ENCODE measurements at places on chromosomes 16 and 17.

GRCh38 chr16:554640-555365, 5.4 kb upstream of the PRR35 start:
- DNase-seq: peak; percentile 21

- no peak for DNase-seq
Measured at GRCh38 chr17:10311131-10311530, 61.7 kb downstream of the MYH13 start.

- DNase-seq: no peak
Measured at GRCh38 chr17:19372866-19373504, 5.3 kb upstream of the MAPK7 start.

- no peak for DNase-seq
Measured at GRCh38 chr17:77828749-77829539, 129.6 kb upstream of the TNRC6C start.

GRCh38 chr16:81517629-81518438, 73.2 kb downstream of the CMIP start:
- DNase-seq: no peak

GRCh38 chr16:63415014-63415413, 1378.8 kb upstream of the CDH8 start:
- DNase-seq: no peak

DNA sequence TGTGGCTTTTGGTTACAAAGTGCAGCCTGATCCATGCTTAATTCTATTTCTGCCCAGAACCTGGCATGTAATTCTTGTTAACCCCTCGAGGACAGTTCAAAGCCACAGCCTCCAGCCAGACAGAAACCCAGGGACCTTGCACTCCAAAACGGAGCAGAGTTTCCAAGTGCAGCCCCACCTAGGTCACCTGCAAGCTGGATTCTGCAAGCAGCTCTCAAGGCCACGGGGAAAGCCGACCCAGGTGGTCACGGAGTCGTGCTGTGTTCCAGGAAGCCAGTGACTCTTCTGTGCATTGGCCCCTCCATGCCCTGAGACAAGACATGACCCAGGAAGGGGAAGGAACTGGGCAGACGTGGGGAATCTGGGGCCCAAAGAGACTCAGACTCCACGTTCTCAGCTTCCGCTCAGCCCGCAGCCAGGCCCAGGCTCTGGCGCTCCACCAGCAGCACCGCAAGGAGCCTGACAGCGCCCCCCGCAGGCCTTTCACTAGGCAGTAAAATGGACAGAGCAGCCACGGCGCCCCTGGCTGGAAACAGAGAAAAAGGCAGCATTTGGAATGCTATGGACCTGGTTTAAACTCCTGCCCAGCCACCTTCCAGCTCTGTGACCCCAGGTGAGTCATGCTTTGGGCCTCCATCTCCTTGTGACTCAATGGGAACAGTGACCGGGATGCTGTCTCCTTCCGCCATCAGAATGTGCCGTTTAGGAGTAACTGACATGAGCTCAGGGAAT, 27.3 kb upstream of the GSG1L start:
- DNase-seq: no peak

- no peak for DNase-seq
Measured at GRCh38 chr16:66387817-66388332, 21.4 kb downstream of the CDH5 start.

- DNase-seq: peak; percentile 58
Measured at GRCh38 chr17:8153525-8153956, 1.3 kb upstream of the PER1 start.

DNA sequence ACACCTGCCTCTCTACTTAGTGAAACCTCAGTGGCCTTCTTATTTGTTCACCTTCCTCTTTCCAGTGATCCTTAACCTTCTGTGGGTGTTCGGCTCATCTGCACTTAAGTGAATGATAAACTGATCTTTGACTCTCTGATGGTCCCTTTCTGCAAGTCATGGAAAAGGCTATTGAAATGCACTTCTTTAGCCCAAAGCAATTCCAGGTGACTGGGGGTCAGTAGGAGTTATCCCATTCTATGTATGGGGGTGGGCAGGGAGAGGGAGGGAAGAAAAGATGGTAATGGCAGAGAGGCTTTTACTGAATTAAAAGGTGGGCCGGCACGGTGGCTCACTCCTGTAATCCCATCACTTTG, 170.8 kb downstream of the RGS9 start:
- no peak for DNase-seq

DNA sequence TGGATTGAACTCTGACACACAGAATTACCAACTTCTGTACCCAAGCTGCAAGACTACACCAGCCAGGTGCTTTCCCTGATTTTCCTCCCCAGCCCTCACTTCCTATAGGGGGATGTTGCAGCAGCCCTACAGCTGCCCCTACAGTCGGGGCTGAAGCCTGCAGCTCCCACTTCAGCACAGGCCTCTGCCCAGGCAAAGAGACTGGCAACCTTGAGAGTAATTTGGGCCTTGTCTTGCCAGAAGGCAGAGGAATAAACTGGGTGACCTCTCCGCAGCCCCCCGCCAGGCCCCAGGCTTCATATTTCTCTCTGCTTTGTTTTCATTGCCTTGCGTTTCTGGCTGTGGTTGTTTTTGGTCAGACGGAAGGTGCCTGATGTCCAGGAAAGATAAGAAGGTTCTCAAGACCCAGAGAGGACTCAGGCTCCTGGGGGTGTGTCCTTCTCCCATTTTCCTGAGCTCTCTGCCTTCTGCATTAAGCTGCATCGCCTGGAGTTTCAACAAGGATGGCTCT, 32.0 kb downstream of the SLC6A4 start:
- no peak for DNase-seq

DNA sequence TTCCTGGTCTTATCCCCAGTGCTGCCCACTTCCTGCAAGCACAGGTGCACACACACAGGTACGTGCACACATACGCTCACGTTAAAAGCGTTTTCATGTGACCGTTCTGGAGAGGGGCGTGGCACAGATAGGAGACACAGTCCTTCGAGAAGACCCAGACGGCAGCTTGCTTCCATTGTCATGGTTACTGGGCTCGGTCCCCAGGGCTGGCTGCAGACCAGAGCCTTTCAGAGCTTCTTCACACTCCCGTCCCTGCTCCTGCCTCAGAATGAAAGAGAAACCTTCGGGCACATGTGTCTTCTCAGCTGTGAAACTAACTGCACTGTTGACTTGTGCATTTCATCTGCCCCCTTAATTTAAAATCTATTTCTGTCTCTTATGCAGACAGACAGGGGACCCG, 154.2 kb downstream of the PITPNC1 start:
- no peak for DNase-seq

DNA sequence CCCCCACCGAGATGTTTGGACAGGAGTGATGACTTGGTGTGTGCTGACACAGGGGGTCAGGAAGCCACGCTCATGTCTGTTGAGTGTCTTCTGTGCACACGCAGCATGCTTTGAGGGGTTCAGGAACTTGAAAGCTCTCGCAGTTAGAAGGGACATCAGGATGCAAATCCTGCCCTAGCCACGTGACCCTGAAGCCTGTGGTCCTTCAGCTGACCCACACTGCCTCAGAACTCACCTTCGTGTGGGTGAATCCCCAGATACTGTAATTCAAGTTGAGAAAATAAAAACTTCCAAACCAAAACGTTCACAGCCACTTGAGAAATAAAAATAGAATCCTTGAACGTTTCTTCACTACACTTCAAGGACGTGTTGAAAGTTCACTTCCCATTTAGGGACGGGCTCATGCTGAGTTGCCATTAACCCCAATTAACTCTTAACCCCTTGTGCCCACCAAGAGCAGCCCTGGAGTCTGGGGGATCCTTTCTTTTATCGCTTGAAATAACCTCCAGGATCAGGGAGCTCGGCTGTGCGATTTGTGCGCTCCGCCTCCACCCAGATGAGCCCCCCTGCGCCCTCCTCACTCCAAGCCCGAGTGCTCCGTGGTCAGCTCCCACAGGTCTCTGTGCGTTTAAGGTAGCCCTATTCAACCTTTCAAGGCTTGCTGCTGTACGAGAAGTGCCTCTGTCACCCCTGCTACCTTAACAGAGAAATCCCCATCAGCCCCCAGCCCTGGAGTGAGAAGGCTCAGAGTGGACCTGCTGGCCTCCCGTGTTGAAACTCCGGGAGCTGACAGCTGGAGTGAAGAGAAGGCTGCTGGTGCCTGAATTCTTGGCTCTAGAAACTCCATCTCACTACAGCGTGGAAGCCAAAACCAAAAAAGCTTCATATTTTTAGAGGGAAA, 36.2 kb upstream of the NAT9 start:
- DNase-seq: no peak

- no peak for DNase-seq
Measured at GRCh38 chr17:73921306-73921705, 277.1 kb upstream of the SDK2 start.

- no peak for DNase-seq
Measured at GRCh38 chr17:48587276-48588073, 2.6 kb downstream of the HOXB3 start.

DNA sequence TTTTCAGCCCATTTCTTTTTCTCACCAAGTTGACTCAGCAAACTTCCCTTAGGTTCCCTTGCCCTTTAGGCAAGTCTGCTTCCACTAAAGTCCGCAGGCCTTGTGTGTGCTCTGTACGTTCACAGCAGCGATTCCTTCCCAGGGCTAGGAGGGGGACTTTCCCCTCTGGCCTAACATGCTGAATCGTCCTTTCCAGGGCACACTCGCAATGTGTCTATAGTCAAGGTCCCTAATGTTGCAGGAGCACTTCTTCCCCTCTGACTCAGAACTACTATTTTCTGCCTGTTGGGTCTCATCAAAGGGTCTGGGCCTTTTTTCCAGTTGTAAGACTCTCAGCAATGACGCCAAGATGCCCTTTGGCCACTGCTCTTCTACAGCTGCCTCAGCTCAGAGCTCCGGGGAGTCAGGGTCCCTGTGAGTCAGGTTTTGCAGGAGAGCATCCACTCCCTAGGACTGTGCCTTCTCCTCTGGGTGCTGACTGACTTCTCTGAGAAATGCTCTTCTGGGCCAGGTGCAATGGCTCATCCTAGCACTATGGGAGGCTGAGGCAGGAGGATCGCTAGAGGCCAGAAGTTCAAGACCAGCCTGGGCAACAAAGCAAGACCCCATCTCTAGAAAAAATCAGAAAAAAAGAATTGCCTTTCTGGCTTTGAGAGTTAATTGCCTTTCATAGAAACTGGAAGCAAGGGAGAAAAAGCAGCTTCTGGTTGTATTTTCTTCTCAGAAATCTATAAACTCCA, 64.4 kb upstream of the TBX2 start:
- no peak for DNase-seq

DNA sequence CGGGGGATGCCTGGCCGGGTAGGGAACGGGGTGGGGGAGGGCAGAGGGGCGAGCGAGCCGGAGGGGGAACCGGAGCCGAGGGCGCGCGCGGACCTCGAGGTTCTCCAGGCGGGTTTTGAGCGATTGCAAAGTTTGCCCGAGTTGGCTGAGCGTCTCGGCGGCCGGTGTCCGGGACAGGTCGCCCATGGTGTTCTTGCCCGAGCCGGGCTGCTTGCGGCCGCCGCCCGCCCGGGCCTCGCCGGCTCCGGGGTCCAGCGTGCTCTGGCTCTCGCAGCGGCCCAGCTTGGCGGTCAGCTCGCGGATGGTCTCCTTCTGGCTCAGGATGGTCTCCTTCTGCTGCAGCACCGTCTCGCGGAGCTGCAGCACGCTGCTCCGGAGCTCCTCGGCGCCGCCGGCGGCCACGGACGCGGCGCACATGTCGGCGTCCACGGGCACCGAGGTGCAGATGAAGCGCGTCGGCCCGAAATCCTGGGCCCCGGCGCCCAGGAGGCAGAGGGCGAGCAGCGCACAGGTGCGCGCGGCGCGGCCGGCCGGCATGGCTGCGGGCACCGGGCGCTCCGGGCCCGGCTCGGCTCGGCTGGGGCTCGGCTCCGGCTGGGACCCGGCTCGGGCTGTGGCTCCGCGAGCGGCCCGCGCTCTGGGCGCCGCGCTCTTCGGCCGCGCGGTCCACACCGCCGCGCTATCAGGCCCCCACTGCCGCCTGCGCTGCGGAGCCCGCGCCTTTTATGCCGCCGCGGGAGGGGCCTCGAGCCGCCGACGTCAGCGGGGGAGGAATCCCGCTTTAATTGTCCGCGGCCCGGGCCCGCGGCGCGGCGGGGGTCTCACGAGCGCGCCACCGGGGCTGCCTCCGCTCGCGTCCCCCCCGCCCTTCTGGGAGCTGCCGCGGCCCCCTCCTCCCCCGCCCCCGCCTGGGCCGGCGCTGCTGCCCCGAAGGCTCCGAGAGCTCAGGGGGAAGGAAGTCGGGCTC, at the start of gene NPTX1:
Gene NPTX1 (minus strand): TSS at position 698 of the 967 bp plus-strand sequence. CDS start 161 bp downstream, at position 537.
- DNase-seq: no peak
